ENCODE measurements at places on chromosomes 1 and 21.

DNA sequence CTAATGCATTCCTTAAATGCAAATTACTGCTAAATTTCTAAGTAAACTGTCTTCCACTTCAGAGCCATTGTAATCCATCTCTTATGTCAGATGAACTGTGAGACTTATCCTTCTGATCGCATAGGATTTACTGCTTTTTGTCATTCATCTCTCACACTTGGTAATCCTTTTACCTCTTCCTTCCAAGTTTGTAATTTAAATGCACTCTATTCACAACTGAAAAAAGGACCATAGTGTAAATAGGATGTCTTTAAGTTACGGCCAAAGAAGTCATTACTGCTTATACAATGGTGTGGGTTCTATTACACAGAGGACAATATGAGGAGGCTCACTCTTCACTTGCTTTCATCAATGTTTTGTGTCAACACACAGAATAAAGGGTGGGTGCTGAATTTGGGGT is 393.3 kb downstream of the PTBP2 start:
- DNase-seq = no peak

DNA sequence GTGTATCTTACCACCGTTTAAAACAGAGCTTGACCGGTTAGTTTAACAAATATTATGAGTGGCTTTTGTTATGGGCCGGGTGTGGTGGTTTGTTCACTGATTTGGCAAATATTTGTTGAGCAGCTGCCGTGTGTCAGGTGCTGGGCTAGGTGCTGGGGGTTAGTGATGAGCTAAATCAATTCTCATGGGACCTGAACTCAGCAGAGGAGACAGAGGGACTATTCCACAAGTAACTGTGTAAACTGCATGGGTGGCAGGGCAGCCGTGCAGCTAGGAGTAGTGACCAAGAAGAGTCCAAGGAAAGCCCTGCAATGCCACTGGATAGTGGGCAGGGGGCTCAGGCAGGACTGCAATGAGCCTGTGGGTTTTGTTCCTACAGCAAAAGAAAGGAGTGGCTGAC is 11.2 kb upstream of the C2CD2 start:
- DNase-seq = no peak

- DNase-seq = no peak
Measured at GRCh38 chr21:17930093-17930492, 110.9 kb upstream of the C21orf91 start.

GRCh38 chr1:47469910-47470309 is 32.1 kb downstream of the FOXD2 start:
- no peak for DNase-seq

- DNase-seq = no peak
Measured at GRCh38 chr1:214934045-214934444, 148.5 kb upstream of the KCNK2 start.

DNA sequence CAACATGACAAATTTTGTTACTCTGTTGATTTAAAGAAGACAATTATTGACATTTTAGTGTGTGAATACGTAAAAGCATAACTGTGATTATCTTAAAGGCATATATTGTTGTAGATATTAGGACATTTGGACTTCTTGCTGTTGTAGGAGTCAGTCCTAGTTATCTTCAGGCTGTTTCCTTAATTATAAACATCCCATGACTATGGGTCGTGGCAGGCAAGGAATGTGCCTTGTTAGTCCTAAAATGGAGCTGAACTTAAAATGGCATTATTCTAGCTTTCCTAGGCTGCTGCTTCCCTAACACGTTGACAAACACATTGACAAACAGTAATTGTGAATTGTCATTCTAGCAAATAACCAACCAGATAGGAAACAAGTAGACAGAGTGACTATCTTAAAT is 4.4 kb upstream of the MPZL1 start:
- no peak for DNase-seq

GRCh38 chr1:227952374-227953021 is 4.8 kb upstream of the WNT9A start:
- no peak for DNase-seq

DNA sequence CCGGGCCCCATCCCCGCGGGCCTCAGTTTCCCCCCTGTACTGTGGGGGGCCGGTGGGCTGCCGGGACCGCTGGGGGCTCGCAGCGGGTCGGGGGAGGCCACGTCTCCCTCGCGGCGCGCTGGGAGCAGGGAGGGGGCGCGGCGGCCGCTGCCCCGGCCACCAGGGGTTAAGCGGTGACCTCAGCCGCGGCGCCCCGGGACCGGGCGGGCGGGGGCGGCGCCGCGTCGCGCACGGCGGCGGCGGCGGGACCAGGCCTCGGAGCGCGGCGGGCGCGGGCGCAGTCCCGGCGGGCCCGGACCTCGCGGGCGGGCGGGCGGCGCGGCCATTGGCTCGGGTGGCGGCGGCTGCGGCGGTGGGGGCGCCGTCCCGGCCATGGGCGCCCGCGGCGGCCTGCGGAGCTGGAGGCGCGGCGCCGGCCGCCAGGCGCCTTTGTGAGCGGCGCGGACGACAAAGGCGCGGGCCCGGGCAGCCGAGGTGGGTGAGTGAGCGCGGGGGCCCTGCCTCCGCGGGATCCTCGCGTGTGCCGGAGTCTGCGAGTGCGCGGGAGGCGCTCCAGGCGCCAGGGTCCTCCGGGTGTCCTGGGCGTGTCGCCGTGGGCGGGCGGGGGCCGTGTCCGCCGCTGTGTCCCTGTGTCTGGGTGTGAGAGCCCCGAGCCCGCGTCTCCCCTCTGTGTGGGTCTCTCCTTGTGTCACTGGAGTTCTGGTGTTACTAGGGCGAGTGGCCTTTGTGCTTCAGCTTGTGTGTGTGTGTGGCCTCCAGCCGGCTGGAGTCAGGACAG is at the start of gene ARHGEF10L:
ARHGEF10L (plus strand) TSS at position 222 of the 778 bp plus-strand sequence. CDS start 40,898 bp downstream, outside the sequence.
- no peak for DNase-seq

DNA sequence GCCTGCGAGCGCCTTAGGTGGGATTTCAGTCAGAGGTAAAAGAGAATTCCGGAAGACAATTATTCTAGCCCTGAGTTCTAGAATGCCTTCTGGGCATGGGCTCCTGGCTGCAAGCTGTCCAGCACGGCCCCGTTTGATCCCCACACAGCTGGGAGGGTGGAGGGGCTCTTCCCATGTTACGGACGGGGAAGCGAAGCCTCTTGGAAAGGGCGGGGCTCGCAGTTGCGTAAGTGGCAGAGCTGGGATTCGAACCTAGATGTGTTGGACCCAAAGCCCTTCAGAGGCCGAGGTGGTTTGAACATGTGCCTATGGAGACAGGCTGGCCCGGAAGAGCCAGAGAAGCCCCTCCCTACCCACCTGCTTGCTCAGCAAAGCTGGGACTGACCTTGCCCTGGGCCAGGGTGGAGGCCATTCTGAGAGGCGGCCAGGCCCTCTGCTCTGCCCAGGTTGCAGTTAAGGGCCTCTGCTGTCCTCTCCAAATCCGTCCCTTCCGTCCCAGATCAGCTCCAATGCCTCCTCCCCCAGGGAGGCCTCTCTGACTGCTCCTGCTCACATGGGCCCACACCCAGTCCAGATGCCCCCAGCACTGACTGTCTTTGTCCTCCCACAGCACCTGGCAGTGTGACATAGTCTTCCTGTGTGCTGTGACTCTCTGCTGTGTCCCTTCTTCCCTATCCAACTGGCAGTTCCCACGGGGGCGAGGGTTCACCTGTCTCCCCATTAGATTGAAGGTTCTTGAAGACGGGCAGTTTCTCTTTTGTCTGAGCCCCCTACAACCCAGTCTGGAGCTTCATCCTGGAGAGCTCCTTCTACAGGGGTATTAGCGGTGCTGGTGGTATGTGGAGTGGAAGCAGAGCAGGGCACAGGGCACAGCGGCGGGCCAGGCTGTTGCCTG is 1.2 kb upstream of the HSPB7 start:
- DNase-seq = no peak

- DNase-seq = peak; percentile 19
Measured at GRCh38 chr1:22420455-22421053, 31.1 kb upstream of the ZBTB40 start.

- no peak for DNase-seq
Measured at GRCh38 chr1:54401799-54402198, 4.4 kb downstream of the SSBP3 start.

- no peak for DNase-seq
Measured at GRCh38 chr1:23469372-23469982, 14.5 kb downstream of the ASAP3 start.

GRCh38 chr1:205495237-205495823 is 9.1 kb upstream of the CDK18 start:
- no peak for DNase-seq

DNA sequence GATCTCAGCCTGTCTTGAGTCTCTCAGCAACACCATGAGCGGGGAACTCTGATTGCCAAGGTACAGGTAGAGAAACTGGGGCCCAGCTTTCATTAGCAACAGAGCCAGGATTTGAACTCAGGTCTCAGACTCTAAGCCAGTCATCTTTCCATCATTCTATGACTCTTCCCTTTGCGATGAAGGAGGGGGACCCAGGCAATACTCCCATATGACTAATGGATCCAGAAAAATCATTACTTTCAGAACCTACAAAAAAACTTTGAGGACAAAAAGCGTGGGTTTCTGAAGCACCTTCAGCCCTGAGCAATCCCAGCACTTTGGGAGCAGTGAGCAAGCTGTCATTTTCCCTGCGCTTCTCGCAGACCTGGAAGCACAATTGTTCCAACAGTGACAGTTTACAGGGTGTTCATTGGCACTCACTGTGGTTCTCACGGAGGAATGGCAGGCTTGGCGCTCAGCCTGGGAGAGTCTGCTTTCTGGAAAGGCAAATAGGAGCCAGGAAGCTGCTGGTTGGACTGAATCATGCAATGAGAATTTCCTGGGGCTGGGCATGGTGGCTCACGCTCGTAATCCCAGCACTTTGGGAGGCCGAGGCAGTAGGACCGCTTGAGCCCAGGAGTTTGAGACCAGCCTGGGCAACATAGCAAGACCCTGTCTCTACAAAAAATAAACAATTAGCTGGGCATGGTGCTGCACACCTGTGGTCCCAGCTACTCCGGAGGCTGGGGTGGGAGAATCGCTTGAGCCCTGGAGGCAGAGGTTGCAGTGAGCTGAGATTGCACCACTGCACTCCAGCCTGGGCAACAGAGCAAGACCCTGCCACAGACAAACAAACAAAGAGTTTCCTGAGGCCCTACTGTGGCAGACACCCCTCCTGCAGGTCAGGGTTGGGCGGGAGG is 40.1 kb downstream of the SLC2A7 start:
- no peak for DNase-seq

DNA sequence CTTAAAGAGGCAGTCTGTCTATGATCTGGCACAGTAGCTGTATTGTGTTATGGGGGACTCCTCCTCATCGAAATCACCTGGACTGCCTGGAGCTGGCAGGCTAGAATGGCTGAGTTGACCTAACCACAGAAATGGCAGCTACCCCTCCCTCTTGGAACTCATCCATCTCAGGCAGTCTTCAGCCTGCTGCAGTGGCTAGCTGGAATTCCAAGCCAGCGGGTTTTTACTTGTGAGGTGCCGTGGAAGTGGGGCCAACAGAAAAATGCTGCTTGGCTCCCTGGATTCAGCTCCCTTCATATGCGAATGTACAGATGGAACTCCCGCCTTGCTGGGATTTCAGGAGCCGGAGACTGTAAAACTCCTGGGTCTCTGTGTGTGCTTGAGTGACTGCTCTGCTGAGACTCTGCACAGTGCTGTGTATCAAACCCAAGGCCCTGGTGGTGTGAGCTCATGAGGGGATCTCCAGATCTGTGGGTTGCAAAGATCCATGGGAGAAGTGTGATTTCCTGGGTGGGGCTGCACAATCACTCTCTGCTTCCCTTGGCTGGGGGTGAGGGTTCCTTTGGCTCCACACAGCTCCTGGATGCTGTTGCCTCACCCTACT is 316.9 kb downstream of the CTH start:
- no peak for DNase-seq

DNA sequence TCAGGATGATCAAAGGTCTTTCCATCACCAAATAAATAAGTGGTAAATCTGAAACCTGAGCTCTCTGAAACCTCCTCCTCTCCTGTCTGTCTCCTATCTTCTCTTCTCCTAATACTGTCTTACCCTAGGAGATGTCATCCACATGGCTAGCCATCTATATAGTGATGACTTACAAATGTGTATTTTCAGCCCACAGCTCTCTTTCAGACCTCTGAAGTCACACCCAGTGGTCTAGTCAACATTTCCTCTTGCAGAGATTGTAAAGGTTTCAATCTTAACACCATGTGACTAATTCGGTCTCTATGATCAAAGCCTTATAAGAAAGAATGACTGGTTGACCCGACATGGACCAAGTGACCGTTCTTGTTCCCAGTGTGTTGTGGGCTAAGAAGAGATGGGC is 63.1 kb upstream of the DPT start:
- DNase-seq = no peak

- DNase-seq = no peak
Measured at GRCh38 chr1:170204121-170204520, 58.4 kb downstream of the NTMT2 start.

DNA sequence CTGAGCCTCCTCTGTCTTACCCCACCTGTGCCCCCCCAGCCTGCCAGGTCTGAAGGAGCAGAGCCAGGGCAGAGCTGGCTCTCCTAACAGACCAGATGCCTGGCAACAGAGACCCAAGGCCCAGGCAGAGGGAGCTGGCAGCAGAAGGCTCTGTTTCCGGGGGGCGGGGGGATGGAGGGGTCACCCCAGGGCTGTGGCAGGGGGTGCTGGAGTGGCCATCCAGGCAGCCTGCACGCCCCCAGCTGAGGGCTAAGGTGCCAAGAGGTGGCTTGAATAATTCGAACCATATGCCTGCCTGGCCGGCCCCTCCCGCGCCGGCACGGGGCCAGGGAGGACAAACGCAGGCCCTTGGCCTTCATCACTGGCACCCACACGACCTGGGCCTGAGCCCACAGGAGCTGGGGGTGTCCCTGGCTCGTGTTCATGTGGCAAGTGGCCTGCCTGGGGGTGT is 16.0 kb upstream of the PLEKHG5 start:
- DNase-seq = no peak

- DNase-seq = no peak
Measured at GRCh38 chr1:32338637-32339145, 2.7 kb upstream of the MARCKSL1 start.

- no peak for DNase-seq
Measured at GRCh38 chr1:96558635-96559034, 162.9 kb upstream of the PTBP2 start.

- DNase-seq = no peak
Measured at GRCh38 chr1:225253173-225253572, 174.7 kb downstream of the LBR start.

GRCh38 chr1:221488550-221488949 is 253.3 kb downstream of the DUSP10 start:
- DNase-seq = no peak
